ENCODE measurements at places on chromosomes 2 and 18. TPM values are rescaled to one million over a fixed set of nuclear protein-coding genes. Genes with fewer than 3 reads are reported as not detected.

TTR gene
- total RNA-seq: not detected

CYBRD1 gene
- total RNA-seq: 55.0 TPM

NOL4 gene
- 0.35 TPM for total RNA-seq

CDCA7 gene
- 1.4 TPM for total RNA-seq

CCDC74A gene
- total RNA-seq: 1.0 TPM

NEURL3 gene
- total RNA-seq: not detected

LYG2 gene
- not detected for total RNA-seq

CEBPZOS gene
- total RNA-seq: 60.4 TPM

ONECUT2 gene
- 0.02 TPM for total RNA-seq
